ENCODE measurements at places on chromosomes 5 and 9. TPM values are rescaled to one million over a fixed set of nuclear protein-coding genes. Genes with fewer than 3 reads are reported as not detected.

CEL gene
- 0.17 TPM for total RNA-seq

DNA sequence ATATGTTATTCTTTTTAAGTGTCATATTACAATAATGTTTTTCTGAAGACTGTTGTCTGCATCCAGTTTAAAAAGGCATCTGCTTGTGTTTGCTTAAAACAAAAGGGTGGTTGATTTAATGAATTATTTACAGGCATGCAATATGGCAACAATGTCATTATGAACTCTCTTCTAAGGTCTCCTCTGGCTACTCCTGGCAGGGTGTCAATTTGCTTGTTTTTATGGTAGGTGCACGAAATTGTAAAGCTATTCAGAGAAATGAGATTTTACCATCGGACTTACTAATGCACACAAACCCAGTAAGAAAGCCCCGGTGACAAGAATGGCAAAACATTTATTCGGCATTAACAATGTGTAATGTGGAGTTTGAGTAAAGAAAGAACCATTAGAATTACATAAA, 539.8 kb upstream of the ZNF608 start:
- no peak for DNase-seq

- DNase-seq, result no peak
These were observed 284.7 kb downstream of the SMARCA2 start for GRCh38 chr9:2299843-2300205.

DNA sequence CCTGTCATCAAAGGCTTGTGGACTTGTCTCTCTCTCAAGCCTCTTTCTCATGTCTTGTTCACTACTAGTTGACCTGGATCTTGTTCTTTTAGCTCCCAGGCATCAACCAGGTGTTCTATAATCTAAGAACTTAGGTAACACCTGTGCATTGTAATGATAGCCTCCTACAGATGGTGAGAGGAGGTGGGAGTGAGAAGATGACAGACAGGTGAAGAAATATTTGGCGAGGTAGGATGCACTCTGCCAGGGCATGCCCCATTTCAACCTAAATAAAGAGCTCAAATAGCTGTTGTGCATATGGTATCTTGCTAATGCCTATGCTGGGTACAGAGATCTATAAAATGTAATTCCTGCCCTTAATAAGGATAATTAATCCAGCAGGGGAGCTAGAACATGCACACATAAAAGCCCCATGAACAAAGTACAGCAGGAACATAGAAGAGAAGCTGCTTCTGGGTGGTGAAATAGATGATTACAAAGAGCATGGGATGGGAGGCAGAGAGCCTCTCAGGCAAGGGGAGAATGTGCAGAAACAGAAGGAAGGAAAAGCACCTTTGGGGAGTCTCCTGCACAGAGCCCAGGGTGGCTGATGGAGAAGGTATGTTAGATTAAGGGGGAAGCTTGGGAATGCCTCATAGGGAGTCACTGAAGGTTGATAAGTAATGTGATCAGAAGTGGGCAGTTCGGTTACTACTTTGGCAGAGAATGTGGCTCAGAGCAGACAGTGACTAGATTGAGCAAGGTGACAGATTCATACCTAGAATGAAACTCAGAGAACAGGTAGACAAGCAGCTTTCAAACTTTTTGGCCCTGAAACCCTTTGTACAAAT, 28.0 kb upstream of the PLIN2 start:
- no peak for DNase-seq

GRCh38 chr5:128572051-128572929, 34.2 kb upstream of the FBN2 start:
- no peak for DNase-seq

DNA sequence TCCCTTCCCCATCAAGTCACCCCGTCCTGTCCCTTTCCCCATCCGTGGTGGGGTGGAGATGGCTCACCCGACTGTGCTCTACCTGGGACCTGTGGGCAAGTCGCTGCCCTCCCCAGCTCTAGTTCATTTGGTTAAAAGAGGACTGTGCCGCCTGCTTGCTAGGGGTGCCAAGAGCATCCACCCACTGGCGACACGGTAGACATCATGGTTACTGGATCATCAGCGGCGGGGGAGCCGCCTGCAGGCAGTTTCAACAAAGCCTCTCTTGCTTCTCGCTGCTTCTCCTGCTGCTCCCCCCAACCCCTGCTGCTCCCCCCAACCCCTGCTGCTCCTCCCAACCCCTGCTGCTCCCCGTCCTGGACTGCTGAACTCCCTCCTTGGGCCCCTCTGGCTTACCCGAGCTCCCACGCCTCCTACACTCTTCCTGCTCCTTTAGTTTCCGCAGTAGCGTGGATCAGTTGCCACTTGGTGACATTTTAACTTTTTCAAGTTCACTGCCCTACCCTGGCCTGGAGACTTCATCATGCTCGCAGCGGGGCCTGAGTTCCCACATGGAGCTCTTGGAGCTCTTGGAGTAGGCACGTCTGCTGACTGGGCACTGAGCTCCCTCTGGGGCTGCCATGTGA, 22.0 kb upstream of the SCGB3A1 start:
- no peak for DNase-seq

- no peak for DNase-seq
These were observed 71.8 kb upstream of the SIMC1 start for GRCh38 chr5:176166427-176166826.

DNA sequence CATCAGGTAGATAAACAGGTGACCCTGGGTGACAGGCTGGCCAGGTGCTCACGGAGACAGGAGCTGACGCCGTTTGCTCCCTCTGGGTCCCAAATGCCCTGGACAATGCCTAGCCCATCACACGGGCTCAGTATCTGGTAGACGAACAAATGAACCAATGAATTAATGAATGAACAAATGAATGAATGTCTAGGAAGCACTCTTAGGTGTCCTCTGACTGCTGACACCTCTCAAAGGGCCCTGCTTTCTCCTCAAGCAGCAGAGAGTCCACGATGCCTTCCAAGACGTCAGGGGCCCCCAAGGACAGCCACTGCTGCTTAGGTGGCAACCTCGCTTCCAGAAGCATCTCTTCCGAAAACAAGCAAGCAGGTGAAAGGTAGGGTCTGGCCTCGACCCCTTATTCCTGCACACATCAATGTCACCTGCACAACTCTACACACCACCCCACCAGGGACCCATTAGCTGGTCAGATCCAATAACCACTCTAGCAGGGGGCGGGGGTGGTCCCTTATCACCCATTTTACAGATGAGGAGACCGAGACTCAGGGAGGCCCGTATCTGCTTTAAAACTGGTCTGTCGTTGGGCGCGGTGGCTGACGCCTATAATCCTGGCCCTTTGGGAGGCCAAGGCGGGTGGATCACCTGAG, 45.2 kb downstream of the VAV2 start:
- DNase-seq, result no peak

- peak; percentile 61 for DNase-seq
These were observed 108.9 kb upstream of the SPRY4 start for GRCh38 chr5:142433526-142434321.
